GF-D8 (cell line): ENCODE measurements at places on chromosomes 12 and 14.
A peak's percentile ranks its signal among the peaks of the same experiment; 100 is the strongest.

GRCh38 chr14:60878536-60878935 is 102.3 kb downstream of the TRMT5 start:
- no peak for DNase-seq

GRCh38 chr12:85564786-85565185 is 271.4 kb downstream of the RASSF9 start:
- DNase-seq = no peak

DNA sequence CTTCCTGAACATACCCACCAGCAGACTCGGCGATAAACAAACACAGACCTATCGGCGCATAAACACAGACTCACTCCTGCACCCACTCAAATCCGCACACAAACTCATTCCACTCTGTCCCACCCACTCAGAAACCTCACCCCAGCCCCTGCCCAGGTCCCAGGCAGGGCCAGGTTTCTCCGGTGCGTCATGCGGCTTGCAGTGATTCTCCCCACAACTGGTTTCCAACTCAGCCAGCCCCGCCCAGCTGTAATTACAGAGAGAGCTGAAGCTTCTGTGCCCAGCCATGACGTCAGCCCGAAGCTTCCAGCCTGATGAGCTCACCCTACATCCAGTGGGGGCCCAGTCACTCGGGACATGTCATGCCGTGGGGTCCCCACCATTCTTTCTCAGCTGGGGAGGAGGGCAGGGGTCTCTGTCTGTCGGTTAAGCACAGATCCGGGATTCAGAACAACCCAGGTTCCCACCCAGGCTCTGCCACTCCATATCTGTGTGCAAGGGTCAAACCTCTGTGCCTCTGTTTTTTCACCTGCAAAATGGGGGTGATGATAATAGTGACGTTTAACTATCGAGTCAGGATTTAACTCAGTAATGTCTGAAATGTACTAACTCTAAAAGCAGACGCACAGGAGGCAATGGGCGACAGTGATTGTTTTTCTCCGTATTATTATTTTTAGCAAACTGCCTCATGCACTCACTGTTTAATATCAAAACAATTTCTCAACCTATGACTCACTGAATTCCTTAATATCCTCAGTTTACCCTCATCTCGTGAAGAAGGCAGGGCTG is 2.3 kb upstream of the HSPB8 start:
- DNase-seq = no peak

GRCh38 chr12:49200919-49201594 is 12.2 kb upstream of the TUBA1A start:
- DNase-seq = peak; percentile 70

DNA sequence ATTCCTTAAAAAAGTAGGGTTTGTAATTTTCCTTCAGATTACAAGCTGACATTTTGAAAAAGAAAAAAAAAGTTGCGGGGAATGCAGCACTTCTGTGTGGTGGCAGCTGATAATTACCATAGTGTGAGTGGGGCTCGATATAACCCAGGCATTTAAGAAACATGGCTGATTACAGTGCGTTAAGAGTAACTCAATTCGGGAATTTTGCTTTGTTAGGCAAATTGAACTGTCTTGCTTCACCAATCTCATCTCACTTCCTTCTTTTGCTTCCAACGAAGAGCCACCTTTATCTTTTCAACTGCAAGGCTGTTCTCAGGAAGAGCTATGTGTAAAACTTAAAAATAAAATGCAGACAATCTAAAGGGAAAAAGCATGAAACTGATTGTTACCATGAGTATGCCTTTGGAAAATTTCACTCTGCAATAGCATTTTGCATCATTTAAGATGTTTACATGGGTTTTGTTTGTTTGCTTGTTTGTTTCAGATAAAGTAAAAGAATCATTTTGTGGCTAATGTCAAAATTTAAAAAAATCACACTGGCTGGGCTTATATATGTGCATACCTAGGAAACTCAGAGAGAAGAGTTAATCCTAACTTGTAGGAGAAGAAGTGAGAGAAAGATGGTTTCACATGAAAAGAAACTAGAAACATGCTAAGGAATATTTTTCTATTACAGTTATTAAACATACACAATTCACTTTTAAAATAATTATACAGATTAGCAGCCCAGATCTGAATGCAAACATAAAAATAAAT is 295.9 kb upstream of the ATP2B1 start:
- DNase-seq = no peak

DNA sequence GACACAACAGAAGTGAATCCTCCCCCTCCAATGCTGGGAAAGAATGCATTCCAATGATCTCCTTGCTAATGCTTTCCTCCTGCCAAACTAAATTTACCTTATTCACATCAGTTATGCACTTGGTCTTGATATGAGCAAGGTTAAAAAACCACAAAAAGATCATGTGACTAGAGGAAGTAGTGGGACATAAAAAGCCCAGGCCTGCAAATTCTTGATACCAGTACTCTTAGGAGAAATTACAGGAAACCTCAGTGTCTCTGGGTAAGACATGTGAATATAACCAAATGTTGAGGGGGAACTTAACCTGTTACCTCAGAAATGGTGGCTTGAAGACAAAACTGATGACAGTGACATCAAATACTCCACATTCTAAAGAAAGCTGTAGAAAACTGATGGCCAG is 427.1 kb downstream of the RPS29 start:
- DNase-seq = no peak

- DNase-seq = no peak
Measured at GRCh38 chr12:42126963-42127362, 17.7 kb downstream of the GXYLT1 start.
